Glutamatergic neuron (in vitro differentiated cells): ENCODE measurements at places on chromosomes 13 and 19.
A peak's percentile ranks its signal among the peaks of the same experiment; 100 is the strongest.

GRCh38 chr13:28885181-28885580 is 65.0 kb downstream of the MTUS2 start:
- DNase-seq: no peak

DNA sequence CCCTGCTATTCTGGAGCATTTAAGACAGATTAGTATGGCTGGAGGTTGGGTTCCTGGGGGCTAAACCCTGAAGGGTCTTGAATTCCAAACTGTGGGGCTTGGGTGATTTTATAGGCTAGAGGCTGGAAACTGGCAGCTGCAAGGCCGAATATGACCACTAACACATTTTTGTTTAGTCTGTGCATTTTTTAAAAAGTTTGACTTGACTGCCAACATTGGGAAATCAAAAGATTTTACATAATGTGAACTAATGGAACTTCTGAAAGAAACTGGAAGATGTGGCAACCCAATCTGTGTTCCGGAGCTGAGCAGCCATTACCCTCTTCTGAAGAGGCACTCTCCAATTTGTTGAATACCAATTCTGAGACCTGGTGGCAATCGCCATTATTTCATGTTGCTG is 5.1 kb downstream of the ZNF784 start:
- no peak for DNase-seq

- peak; percentile 82 for DNase-seq
Observed at GRCh38 chr19:42132851-42133528, 744 bp upstream of the POU2F2 start.

GRCh38 chr13:80251403-80251802 is 89.5 kb downstream of the SPRY2 start:
- DNase-seq: no peak

DNA sequence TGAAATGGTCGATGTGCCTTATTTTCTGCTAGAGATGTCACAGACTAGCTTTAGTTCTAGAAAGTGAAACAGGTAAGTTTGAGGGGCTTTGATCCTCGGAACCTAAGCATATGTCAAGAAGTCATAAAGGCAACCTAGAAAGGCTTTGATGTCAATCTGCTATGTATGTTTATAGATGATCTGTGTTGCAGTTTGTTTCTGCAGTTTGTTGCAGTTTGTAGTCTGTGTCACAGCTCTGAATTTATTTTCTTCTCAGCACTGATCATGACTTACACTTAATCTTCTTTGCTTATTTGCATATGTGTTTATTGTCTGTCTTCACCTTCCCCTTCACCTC is 5.9 kb downstream of the LSM14A start:
- DNase-seq: no peak

- DNase-seq: no peak
Observed at GRCh38 chr13:104314321-104314720, 1248.1 kb upstream of the SLC10A2 start.

DNA sequence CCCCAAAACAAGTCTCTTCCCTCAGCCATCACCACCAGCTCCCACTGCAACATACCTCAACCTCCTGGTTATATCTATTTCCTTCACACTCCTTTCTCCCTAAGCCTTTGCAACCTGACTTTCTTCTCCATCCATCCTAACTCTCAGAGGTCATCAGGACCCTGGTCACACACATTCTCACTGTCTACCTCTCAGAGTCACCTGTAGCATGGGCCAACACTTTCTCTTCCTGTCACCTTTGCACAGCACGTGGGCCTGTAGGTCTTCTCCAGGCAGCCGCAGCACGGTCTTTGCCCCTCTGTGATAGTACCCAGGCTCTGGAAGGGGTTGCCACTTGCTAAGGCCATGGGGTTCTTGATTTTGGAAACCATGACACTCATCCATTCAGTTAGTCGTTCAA is 921.1 kb downstream of the UQCRFS1 start:
- no peak for DNase-seq

GRCh38 chr13:45737571-45738017 is 35.5 kb downstream of the CBY2 start:
- peak; percentile 28 for DNase-seq

DNA sequence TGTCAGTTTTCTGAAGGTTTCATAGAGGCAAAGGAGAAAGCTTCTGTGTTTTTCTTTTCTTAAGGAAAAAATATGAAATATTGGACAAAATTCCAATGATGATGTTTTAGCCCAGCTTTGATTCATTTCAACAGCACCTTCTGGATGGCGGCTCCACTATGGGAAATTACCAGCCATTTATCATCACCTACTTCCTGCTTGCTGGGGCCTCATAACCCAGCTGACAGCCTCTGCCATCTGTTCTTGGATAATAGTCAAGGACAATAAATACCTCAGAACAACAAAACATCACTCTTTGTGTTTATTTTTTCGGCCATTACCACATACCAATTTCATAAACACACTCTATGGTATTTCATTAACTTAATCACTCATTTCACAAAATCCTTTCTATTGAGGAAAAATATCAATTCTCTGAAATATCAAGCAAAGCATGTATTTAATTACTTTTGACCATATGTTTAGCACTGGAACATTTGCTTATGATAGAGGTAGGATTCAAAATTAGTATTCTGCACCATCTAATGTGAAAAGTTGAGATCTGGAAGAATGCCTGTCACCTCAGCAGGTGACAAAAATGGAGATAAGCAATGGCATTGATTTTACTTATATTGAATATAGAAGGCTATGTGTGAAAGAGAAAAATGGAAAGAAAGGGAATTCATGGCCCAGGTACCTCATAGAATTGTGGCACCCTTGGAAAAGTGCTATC is 629.7 kb downstream of the LIG4 start:
- DNase-seq: no peak

- DNase-seq: no peak
Observed at GRCh38 chr13:59776924-59777690, 386.6 kb downstream of the DIAPH3 start.

DNA sequence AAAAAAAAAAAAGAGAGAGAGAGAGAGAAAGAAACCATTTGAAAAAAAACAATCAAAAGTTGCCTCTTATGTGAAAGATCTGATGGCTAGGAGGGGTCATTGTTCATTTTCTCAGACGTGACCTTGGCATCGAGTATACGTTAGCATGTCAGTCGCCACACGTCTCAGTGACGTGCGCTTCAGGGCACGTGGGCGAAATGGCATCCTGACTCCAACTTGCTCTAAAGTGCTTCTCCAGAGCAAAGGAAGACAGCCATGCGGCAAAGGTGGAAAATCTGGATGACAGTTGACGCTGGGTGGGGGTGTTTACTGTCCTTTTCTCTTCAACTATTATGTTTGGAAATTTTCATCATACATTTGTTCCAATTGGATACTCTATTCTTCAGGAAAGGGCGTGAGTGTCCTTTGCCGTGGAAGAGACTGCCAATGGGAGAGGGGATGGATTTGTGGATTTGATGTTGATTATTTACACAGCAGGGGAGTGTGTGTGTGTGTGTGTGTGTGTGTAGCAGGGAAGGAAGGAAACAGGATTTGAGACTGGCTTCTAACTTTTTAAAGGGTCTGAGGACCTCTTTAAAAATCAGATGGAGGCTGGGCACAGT is 25.0 kb downstream of the KLF2 start:
- DNase-seq: no peak

DNA sequence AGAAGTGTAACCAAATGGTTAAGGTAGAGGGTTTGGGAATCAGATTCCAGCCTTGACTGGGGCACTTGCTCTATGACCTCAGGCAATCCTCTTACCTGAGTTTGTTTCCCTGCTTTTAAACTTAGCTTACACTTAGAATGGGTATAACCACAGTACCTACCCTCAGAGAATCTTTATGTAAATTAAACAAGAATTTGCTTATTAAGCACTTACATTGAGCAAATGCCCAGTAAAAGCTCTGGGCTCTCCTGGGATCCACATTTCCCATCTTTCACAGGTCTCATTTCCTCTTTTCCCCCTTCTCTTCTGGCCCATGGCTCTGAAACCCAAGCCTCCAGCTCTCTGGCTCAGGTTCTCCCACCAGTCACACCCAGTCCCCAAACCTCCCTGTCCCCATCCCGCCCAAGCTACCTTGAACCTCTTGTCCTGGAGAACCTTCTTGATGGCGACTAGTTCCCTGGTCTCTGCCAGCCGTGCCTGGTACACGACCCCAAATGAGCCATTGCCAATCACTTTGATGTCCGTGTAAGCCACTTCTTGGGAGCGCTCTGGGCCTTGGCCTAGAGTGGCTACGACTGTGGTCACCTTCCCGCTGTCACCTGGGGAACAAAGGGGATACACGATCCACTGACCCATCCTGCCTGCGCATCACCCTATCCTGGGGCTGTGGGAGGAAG is 2.7 kb downstream of the GSK3A start:
- no peak for DNase-seq

DNA sequence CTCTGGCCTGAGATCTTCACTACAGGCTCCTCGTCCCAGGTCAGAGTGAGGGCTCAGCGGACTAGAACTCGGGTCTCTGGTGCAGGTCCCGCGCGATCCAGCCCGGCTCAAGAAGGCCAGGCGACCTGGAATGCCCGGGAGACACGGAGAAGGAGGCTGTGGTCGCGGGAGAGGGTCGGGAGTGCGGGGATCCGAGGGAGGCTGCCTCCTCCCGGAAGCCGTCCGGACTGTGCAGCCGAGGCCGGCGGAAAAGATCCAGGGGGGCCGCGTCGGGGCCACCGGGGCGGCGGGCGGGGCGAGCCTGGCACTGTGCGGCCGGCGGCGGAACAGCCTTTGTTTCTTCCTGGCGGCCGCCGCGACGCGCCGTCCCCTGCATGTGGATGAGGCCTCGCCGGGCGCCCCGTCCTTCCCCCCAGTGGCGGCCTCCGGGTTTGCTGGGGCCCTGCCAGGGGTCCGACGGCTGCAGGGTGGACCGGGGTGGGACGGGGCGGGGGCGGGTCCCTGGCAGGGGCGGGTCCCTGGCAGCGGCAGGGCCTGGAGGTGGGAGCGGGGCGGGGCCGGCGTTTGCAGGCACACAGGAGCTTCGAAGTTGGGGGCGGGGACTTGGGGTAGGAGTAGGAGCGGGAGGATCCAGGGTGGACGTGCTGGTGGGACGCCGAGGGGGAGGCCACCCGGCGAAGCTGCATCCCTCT is 1.0 kb upstream of the SLC7A10 start:
- DNase-seq: no peak

- DNase-seq: no peak
Observed at GRCh38 chr13:67330149-67330548, 100.0 kb upstream of the PCDH9 start.

DNA sequence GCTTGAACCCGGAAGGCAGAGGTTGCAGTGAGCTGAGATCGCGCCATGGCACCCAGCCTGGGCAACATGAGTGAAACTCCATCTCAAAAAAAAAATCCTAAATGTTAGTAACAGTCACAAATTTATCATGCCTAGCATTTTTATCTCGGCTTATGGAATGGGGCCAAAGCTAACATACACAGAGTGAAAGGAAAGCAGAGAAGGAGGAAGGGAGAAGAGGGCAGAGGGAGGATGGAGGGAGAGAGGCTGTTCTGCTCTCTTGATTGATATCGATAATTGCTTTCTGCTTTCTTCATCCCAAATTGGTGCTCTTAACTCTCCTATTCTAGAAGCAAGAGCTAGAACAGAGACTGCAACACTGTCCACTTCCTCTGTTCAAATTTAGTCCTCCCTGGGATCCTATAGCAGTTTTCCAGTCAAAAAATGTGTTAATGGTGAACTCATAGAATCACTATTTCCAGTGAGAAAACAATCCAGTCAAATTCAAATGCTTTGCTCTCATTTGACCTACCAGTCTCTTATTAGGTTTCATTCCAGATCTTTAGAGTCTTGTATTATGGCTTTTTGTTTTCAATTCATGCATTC is 15.8 kb upstream of the TUBGCP3 start:
- no peak for DNase-seq

GRCh38 chr19:30551271-30551670 is 179.1 kb downstream of the ZNF536 start:
- DNase-seq: no peak

DNA sequence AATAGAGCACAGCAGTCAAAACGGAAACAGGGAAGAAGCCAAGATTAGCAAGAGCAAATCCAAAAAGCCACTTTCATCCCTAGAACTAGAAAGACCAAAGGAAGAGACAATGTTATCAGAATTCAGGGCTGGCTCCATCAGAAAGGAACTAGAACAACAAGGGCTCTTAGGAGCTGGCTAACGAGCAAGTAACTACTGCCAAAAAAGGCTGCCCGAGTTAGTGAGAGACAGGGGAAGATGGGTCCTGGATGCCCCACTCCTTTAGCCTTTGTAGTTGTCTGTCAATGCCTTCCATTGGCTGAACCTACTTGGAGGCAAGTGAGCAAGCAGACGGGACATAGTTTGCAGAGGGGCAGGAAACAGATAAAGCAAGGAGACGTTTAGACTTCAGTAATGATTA is 240.4 kb downstream of the KLF12 start:
- DNase-seq: no peak

DNA sequence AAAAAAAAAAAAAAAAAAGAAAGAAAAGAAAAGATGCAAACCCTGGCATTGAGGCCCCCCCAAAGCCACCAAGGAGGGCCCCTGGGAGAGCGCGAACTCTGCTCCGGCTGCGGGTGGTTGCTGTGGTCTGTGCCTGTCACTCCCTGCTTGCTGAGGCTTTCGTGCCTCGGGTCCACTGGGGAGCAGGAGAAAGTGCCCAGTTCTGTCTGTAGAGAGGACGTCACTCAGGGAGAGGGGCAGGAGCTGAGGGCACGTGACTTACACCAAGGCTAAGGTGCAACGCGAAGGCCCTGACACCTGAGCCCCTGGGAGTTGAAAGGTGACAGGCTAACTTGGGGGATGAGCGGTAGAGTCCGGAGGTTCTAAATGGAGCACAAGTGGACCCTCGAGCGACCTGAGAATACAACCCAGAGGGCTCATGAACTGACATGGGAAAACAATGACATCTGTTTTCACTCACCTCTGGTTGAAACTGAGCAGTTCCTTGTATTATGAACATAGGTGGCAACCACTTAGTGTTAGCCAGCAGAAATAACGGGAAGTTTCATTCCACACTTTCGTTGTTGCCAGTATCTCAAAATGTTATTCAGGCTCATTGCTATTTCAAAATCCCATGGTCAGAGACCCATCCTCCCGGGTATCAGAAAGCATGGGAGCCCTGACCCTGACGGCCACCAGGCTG is 69.2 kb upstream of the TM9SF2 start:
- no peak for DNase-seq
